PC-9 (cell line): ENCODE measurements at places on chromosomes 11 and 22. TPM values are rescaled to one million over a fixed set of nuclear protein-coding genes. Genes with fewer than 3 reads are reported as not detected.

GRCh38 chr22:19937616-19938473, 3.7 kb upstream of the COMT start:
- H3K4me3 ChIP-seq = no peak overlapping the region
- H3K36me3 ChIP-seq = no peaks in the 10 kb centered on the region
- no peaks in the 10 kb centered on the region for H3K27me3 ChIP-seq
- no peak overlapping the region for H3K27ac ChIP-seq

DNA sequence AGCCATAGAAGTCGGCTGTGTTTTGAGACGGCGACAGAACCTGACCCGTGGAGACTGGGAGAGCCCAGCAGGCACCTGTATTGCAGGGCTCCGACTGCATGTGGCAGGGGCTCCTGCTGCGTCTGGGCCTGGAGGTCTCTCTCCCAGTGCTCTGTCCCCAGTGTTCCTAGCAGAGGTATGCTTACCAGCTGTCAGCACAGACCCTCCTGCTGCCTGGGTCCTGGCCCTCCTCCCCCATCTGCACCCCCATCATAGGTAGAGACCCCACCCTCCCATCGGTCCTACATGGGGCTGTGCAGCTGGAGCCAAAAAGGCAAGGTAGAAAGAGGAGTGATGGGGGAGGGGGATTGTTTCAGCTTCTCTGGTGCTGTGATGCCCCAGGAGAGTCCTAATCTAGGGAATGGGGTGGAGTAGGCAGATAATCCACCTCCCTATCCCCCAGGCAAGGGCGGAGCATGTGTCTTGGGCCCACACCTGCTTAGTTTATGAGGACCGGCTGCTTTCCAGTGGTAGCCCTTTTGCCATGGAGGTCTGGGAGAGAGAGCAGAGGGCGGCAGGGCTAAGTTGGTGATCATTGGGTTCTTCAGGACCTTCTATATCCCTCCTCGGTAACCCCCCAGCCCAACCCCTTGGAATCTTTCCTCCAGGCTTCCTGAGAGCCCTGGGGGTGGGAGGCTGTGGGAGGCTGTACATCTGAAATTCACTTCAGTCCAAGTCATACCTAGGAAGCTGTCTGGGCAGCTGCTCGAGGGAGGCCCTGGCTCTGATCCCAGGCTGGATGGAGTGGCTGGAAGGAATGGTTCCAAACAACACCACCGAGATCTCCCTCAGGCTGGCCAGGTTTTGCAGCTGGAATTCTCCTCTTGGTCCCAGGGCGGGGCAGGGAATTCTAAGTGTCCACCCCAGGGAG, 5.3 kb downstream of the SLC7A4 start:
- no peak overlapping the region for H3K27ac ChIP-seq
- no peaks in the 10 kb centered on the region for H3K4me1 ChIP-seq
- no peaks in the 10 kb centered on the region for H3K36me3 ChIP-seq
- H3K4me3 ChIP-seq = no peak overlapping the region
- H3K27me3 ChIP-seq = no peaks in the 10 kb centered on the region

GRCh38 chr11:131662993-131663392, 292.6 kb downstream of the NTM start:
- no peaks in the 10 kb centered on the region for H3K36me3 ChIP-seq
- H3K4me3 ChIP-seq = no peak overlapping the region
- no peak overlapping the region for H3K27ac ChIP-seq
- no peaks in the 10 kb centered on the region for H3K4me1 ChIP-seq
- DNase-seq = no peak
- peaks cover 64% of the 10 kb centered on the region for H3K27me3 ChIP-seq

- H3K27ac ChIP-seq = peak overlapping the region; percentile 99
- H3K4me1 ChIP-seq = peaks cover 65% of the 10 kb centered on the region
- no peak overlapping the region; the same call in 1 of the 2 replicates for H3K4me3 ChIP-seq
- no peaks in the 10 kb centered on the region for H3K36me3 ChIP-seq
Measured at GRCh38 chr22:24208012-24208749, 26.9 kb downstream of the SUSD2 start.

Gene BTBD18
- total RNA-seq = not detected in 2 replicates

Gene NAALAD2
- total RNA-seq = not detected in 2 replicates

DNA sequence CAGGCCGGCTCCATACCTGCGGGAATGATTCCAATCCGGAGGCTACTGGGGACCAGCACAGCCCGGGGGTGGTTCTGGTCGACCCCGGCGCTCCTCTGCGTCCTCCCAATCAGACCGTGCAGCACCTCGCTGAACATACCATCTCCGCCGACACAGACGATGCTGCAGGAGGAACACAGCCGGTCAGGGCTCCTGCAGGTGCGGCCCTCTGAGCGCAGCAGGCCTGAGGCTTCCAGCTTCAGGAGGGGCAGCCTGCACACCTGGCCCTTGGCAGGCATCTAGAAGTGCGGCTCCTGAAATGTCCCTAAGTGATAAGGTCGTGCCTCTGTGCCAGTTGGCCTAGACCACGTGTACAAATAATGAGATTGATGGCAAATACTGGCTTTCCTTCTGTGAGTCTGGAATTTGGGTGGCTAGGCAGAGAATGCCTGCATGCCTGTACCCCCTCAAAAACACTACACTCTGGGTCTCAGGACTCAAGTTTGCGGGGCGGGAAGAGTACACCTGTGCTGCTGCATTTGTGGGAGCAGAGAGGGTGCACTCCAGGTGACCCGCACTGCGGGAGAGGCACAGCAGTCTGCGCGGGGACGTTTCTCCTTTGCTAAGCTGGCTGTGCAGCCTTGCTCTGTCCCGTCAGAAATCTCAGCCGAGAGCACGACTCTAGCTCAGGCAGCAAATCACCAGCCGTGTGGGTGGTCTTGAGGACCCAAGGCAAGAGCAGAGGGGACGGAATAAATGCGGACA, 30.1 kb downstream of the CERK start:
- no peaks in the 10 kb centered on the region for H3K27me3 ChIP-seq
- H3K4me3 ChIP-seq = no peak overlapping the region
- H3K36me3 ChIP-seq = no peaks in the 10 kb centered on the region
- H3K4me1 ChIP-seq = no peaks in the 10 kb centered on the region
- DNase-seq = no peak

DNA sequence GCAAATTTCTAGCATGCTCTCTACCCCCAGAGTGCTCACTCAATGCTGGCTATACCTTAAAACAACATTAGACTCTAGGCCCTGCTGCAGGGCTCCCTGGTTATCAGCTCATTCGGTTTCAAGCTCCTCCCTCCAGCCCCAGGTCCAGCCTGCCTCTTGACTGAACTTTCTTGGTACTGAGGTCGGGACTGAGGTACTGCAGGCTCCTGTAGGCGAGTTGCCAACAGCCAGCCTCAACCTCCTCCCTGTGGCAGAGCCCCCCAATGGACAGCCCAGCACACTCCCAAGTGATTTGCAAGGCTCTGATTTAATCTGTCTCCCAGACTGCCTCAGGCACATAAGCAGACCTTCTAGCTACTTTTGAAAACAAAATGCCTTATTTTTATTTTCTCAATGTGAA, 73.6 kb upstream of the EIF3M start:
- DNase-seq = no peak
- no peak overlapping the region for H3K4me3 ChIP-seq
- H3K27me3 ChIP-seq = no peaks in the 10 kb centered on the region
- H3K27ac ChIP-seq = no peak overlapping the region
- no peaks in the 10 kb centered on the region for H3K36me3 ChIP-seq

Gene FADS2
- total RNA-seq = 223 and 514 TPM in 2 replicates

DNA sequence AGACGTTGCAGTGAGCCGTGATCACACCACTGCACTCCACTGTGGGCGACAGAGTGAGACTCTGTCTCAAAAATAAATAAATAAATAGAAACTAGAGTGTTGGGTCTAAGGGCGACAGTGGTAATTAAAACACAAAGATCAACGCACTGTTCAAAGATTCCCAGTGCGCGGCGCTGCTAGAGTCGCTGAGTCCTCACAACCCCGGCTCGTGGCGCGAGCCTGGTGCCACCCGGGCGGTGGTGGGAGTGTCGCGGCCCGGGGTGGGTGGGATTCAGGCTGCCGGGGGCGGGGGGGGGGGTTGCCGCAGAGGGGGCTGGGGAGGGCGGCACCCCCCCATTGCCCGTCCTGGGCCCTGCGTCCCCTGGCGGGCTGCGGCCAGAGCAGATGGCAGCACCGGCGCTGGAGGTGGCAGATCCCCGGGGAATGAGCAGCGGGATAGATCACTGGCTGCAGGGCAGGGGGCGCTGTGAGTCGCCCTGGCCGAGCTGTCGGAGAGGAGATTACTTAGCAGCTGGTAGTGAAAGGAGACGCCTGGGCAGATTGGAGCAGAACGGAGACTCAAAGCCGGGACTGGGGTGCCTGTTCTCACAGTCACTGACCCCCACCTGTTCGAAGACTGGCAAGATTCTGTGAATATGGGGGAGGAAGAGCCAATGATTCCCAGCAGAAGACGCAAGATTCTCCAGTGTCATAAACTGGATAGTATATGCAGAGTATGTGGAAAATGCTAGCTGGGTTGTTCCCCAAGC, 30.2 kb upstream of the APOBEC3A start:
- no peaks in the 10 kb centered on the region for H3K36me3 ChIP-seq
- DNase-seq = peak; percentile 89
- H3K27me3 ChIP-seq = no peaks in the 10 kb centered on the region
- peaks cover 39% of the 10 kb centered on the region for H3K4me1 ChIP-seq

DNA sequence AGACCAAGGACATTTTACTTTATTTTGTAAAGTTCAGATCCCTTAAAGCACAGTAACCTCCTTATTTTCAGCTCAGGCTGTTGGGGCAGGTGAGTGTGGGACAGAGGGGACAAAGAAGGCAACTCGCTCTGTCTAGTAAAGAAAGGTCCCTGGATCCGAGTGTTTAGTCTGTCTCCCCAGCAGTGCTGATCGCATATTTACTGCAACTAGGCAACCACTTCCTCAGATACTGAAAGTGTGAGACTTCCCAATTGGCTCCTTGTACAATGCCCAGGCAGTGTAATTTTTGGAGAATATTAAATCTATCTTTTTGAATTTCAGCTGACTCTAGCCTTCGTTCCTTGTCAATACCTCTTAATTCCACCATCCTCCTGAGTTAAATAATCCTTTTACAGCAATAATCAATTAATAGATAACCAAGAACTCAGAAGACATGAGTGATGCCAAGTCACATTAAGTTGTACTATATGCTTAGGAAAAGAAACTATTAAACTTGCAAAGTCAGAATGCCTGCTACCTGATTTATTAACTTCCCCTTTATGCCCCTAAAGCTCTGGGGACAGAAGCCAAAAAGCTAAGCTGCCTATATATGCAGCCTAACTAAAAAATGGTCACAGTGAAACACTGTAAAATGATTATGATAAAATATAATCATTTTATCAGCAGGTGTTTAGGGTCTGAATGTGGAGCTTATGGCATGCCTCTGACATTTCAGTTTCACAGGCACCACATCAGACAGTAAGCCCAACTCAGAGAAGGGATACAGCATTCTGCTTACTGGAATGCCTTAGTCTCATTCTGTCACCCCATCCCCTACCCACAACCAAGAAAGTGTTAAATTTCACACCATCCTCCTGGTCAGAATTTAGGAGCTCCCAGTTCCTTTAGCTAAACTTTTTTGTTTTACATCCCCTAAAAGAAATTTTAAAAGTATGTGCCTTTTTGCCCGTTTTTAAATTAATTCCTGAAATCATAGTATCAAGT, 138.7 kb downstream of the TRIM44 start:
- no peaks in the 10 kb centered on the region for H3K27me3 ChIP-seq
- H3K4me1 ChIP-seq = peaks cover 32% of the 10 kb centered on the region
- H3K27ac ChIP-seq = no peak overlapping the region
- no peak for DNase-seq
- no peak overlapping the region for H3K4me3 ChIP-seq

DNA sequence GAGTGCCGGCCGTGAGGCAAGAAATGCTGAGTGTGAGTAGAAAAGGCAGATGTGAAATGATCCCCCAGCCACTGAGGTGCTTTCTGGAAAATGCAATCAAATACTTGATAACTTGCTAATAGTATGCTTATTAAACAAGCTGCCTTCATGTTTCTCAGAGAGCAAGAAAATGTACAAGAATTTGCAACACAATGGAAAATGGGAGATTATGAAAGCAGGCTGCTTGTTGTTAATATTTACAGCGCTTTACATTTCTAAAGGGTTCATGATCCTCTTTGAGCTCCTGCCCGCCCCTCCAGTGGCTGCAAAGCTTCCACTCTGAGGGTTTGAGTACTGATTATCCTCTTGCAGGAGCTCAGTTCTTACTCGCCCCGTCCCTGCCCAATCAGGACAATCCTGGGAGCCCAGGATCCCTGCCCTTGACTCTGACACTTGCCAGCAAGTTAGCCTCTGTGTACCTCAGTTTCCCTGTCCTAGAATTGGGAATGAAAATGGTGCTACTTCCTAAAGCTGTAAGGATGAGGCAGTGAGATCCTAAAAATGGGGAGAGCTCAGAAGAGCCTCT, 645.1 kb downstream of the TBC1D22A start:
- H3K27ac ChIP-seq = no peak overlapping the region
- H3K27me3 ChIP-seq = peaks cover 94% of the 10 kb centered on the region
- no peaks in the 10 kb centered on the region for H3K36me3 ChIP-seq

Gene CELSR1
- total RNA-seq = 37.6 and 55.4 TPM in 2 replicates

Gene UBQLNL
- 0.15 TPM in 1 of 2 replicates, not detected in the other for total RNA-seq

DNA sequence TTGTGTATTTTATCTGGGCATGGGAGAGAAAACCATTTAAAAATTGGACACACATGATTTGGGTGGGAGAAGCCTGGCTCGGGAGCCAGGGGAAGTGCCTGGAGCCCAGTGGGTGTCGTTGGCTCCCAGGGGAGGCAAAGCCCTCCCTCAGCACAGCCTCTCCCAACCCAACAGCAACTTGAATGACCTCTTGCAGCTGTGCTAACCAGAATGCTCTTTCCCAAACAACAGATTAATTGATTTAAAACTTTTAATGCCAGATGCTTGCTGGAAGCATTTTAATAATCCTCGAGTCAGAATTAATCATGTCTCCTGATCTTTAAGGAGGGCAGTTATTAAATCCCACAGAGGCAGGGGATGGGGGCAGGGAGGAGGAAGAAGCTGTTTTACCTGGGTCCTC, 401.6 kb downstream of the BUD13 start:
- H3K36me3 ChIP-seq = no peaks in the 10 kb centered on the region
- peak; percentile 32 for DNase-seq
- H3K27me3 ChIP-seq = 0 out of 2 replicates have a peak, but pooled peaks cover 3% of the 10 kb centered on the region
- H3K27ac ChIP-seq = no peak overlapping the region
- no peaks in the 10 kb centered on the region for H3K4me1 ChIP-seq
- no peak overlapping the region for H3K4me3 ChIP-seq

- no peak overlapping the region for H3K4me3 ChIP-seq
- peaks cover 40% of the 10 kb centered on the region for H3K27me3 ChIP-seq
- H3K36me3 ChIP-seq = no peaks in the 10 kb centered on the region
- no peak overlapping the region for H3K27ac ChIP-seq
- no peaks in the 10 kb centered on the region for H3K4me1 ChIP-seq
- no peak for DNase-seq
Measured at GRCh38 chr11:59076876-59077571, 9.1 kb upstream of the GLYATL1B start.
